NCI-H510A treated with DMSO at 0.1 percent for 48 hours (cell line): ENCODE measurements at places on chromosomes 13 and 19.

DNA sequence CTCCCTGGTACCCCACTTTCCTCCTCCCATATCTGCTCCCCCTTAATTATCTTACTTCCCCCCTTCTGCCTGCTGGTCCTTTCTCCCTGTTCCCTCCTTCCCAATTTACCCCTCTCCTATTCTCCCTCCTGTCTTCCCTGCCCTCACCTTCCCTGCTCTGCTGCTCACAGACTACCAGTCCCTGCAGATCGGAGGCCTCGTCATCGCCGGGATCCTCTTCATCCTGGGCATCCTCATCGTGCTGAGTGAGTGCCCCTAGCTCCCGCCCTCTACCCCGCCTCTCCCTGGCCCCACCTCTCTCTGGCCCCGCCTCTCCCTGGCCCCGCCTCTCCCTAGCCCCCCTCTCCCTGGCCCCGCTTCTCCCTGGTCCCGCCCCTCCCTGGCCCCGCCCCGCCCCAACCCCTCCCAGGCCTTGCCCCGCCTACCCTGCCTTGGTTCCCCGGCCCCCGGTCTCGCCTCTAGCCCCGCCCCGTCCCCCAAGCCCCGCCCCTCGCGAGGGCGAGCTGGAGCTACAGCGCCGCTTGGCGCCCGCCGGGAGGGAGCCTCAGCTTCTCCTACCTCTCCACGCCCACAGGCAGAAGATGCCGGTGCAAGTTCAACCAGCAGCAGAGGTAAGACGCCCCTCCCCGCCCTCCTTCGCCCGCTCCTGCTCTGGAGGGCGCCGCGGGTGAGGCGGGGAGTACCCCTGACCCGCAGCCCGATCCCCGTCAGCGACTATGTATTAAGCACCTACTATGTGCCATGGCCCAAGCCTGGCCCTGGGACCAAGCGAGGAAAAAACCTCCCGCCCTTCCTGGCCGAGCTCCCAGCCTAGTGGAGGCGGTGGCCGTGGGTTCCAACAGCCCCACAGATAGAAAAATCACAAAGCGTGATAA lies 1.9 kb upstream of the FXYD7 start:
- no peak for DNase-seq

DNA sequence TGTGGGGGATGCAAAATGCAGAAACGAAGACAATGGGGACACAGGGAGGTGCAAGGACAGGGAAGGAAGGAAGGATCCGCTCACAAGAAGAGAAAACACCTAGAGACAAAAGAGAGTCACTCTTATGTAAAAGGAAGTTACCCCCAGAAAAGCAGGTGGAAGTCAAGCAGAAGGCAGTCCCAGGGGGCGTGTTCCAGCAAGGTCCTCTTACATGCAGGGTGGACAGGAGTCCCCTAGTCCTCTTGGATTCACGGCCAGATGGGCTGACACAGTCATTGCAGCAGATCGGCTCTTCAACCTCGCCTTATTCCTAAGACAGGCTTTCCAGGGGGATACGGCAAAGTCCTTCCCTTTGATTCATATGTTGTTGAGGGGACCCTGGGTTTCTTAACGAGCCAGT lies 83.9 kb upstream of the SPATA13 start:
- no peak for DNase-seq

GRCh38 chr19:18506101-18506930 lies 15.6 kb downstream of the ELL start:
- DNase-seq: no peak

GRCh38 chr13:101383595-101383994 lies 32.7 kb downstream of the NALCN start:
- no peak for DNase-seq

- no peak for DNase-seq
These were observed 1045.4 kb upstream of the MIR17HG start for GRCh38 chr13:90302107-90302506.

DNA sequence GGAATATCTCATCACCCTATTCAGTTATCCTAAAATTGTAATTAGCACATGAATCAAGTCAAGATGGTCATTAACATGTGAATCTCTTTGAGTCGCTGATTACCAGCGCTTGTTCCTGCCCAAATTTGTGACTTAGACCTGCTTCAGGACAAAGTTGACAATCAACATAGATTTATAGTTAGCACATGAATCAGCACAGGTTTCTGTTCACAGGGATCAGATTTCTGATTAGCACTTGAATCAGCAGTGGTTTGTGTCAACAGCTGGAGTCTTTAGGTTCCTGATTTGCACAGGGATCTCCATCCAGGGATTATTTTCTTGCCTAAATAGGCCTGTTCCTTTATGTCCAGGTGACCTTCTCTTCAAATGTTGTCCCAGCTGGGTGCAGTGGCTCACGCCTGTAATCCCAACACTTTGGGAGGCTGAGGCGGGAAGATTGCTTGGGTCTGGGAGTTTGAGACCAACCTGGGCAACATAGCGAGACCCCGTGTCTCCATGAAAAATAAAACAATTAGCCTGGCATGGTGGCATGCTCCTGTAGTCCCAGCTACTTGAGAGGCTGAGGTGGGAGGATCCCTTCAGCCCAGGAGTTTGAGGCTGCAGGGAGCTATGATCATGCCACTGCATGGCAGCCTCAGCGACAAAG lies 3.8 kb upstream of the LRFN3 start:
- peak; percentile 34 for DNase-seq

GRCh38 chr13:46896341-46897137 lies at the start of gene HTR2A:
Gene HTR2A, minus strand, starts transcription at chr13:46897053. Its CDS starts 1,147 bp downstream, at chr13:46895906.
- DNase-seq: no peak

DNA sequence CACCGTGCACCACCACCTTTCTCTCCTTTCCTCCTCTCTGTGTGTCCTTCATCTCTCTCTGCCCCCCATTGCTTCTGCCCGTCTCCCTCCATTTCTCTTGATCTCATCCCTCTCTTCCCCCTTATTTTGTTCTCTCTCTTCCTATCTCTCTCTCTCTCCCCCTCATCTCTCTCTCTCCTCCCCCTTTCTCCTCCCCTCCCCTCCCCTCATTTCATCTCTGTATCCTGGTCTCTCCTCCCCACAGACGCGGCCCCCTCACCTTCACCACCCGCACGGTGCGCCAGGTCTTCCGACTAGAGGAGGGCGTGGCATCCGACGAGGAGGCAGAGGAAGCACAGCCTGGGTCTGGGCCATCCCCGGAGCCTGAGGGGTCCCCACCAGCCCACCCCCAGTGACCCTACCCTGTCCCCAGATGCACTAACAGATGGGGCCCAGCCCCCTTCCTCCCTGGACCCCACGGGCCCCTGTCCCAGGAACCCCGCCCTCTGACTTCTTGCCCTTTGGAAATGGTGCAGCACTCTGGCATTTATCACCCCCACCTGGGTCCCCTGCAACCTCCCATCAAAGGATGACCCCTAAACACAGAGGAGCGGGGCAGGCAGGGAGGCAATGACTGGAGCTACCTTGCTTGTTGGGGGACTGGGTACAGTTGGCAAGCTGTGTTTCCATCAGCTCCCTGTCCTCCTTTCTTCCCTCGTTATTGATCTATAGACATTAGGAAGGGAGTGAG lies 19.6 kb downstream of the KCNC3 start:
- no peak for DNase-seq

- peak; percentile 43 for DNase-seq
These were observed 26.7 kb upstream of the NANOS3 start for GRCh38 chr19:13849991-13850909.

DNA sequence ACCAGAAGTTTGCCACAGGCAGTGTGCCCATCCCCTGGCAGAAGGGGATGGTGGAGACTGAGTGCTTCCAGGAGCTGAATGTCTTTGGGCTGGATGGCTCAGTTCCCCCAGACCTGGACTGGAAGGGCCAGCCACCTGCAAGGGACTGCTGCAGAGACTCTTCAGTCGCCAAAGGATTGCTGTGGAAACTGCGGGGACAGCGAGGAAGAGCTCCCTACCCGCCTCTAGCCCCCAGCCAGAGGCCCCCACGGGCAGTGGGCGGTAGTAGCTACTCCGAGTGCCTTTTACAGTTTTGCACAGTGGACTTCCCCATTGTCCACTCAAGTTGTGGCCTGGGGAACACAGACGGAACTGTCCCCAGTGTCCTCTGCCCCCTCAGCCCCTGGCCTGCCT lies 138.5 kb downstream of the ZDHHC20 start:
- no peak for DNase-seq

DNA sequence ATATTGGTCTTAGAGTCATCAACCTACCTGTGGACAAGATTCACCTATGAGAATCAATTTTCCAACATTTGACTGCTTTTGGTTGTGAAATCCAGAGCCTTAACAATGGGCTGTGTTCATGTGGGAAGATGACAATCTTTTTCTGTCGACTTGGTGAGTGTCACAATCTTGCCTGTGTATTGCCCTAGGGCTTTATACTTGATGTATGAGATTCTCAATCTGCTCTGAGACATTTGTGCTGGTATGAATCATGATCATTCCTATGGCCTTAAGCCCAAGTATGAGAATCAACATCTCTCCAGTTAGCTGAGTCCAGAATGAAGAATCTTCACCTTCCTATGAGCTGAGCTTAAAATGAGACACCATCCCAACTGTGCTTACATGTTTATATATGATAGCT lies 68.7 kb downstream of the ZNF726 start:
- no peak for DNase-seq

GRCh38 chr13:100645382-100645781 lies 29.2 kb downstream of the TMTC4 start:
- peak; percentile 59 for DNase-seq

DNA sequence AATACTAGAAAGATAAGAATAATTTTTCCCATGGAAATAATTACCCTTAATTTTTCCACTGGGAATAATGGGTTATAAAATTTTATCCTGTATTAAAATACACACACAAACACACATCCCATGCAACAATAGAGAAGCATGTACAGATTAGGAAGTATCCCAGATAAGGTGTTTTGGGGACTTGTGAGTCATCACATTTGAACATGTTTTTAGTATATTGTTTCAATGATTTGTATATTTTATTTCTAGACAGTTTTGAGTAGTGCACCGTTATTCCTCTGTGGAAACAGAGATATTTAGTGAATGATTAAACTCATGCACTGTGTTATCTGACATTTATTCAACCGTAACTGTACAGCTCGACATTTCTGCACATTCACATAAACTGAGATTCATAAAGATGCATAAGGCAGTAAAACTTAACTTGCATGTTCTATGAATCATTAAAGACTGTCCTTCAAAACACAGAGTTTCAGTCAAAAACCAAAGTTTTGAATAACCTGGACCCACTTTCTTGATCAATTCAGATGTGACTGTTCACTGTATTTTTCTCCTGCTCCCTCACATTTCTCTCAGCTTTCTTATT lies 30.1 kb downstream of the KLF12 start:
- DNase-seq: no peak

DNA sequence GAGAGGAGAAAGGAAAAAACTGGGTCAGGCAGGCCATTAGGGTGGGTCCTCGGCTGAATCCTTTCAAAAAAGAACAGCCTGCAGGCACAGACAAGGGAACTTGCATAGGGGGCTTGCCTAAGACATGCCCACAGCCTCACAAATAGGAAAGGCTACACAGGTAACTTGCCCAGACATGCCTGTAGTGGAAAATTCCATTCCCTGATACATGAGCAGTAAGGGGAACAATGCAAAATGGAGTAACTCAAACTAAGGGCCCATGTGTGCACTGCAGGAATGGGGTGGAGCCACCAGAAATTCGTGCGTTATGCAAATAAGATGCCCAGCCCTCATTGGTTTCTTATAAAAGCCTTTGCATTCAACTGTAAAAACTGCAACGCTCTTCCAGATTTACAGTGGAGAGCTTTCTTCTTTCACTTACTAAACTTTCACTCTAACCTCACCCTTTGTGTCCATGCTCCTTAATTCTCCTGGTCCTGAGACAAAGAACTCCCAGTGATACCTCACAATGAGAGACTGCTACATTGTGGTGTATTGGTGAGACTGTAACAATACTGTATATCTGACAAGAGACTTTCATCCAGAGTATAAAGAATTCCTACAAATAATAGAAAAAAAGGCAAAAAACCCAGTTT lies 59.5 kb upstream of the SLITRK1 start:
- DNase-seq: no peak

- no peak for DNase-seq
These were observed 50.6 kb upstream of the UQCRFS1 start for GRCh38 chr19:29263305-29264135.

- peak; percentile 86 for DNase-seq
These were observed at the start of gene PNMA8B for GRCh38 chr19:46495786-46496099. Gene PNMA8B, minus strand, starts transcription at chr19:46495867. Its CDS starts 402 bp downstream, at chr19:46495465.

DNA sequence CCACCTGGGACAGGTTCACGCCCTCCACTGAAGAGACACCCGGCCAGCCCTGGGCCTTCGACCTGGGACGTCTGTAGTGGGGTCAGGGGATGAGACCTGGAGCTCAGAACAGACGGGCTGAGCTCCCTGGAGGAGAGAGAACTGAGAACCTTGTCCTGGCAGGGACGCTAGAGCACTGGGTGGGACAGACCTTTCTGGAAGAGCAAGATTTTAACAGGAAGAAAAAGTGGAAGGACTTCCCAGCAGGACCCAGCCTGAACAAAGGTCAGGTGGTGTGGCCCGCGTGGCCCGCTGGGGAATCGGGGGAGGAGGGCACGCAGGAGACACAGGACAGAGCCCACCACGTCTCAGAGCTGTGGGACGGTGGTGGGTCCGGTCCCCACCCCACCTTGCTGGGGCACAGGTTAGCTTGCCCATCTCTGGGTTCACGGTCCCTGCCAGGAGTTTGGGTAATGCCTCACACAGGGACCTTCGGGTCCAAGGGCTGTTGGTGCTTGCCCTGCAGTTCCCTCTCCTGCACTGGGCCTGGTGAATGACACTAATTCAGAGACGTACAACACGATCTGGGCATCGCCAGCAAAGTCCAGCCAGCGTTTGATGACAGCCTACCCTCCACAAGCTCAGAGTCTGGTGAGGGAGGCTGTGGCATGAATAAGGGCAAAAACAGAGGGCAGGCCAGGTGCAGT lies 1.2 kb upstream of the EFNA2 start:
- no peak for DNase-seq

DNA sequence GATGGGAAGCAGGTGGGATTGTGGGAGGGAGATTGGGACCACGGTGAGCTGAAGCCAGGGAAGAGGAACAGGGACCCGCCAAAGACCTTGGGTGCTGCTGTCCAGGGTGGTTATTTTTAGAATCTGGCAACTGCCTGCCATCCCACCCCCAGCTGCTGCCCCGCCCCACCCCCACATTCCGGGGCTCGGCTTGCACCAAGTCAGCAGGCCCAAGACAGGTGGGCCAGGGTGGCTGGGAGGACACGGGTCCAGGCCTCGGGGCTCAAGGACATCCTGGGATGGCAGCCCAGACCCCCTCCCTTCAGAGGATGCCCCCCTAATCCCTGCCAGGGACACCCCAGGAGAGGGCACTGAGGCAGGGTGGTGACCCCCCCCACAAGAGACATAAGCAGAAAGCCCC lies 827 bp downstream of the CKM start:
- DNase-seq: no peak

DNA sequence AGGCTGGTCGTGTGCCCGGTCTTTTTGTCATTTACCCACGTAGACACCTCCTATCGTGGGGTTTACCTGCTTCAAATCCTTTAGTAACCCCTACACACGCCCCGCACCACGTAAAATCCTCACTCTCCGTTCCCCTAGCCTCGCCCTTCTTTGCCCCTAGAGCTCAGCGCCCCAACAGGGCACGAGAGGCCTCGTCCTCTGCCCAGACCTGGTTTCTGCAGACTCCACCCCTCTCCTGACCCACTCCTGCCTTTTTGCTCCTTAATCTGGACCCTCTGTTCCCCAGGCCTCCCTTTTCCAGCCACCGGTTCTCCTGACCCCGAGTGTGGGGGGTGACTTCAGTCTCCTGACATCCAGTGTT lies 412 bp downstream of the ZNF528 start:
- no peak for DNase-seq

- no peak for DNase-seq
These were observed 94.6 kb downstream of the TSHZ3 start for GRCh38 chr19:31254611-31255010.

GRCh38 chr13:73390100-73390499 lies 331.3 kb downstream of the KLF5 start:
- DNase-seq: no peak
